ENCODE measurements at places on chromosomes 2 and 18.

- no peak for DNase-seq
These were observed 296.7 kb downstream of the METTL4 start for GRCh38 chr18:2274613-2275012.

DNA sequence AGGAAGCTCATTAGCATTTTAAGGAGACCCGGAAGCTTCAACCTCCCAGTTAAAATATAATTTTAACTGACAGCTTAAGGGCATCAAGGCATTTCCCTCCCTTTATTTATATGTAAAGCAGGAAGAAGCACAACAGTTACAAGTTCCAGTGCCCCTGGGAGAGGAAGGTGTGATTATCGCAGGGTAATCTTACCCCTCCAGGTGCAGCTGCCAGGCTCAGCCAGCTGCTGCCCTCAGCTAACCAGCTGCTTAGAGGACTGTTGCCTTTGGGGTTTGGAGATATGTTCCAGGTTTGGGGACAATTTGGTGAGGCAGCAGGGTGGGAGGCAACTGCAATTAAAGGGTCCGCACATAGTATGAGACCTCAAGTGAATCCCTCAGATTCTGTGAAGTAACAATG is 55.3 kb upstream of the SETBP1 start:
- no peak for DNase-seq

DNA sequence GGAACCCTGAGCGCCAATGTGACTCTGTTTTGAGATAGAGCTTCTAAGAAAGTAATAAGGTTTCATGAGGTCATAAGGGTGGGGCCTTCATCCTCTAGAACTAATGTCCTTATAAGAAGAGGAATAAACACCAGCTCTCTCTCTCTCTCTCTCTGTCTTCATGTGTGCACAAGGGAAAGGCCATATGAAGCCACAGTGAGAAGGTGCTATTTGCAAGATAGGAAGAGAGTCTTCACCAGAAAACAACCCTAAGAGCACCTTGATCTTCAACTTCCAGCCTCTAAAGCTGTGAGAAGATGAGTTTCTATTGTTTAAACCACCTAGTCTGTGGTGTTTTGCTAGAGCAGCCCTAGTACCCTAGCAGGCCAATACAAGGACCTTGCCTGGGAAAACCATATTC is 55.8 kb downstream of the DOCK10 start:
- no peak for DNase-seq

DNA sequence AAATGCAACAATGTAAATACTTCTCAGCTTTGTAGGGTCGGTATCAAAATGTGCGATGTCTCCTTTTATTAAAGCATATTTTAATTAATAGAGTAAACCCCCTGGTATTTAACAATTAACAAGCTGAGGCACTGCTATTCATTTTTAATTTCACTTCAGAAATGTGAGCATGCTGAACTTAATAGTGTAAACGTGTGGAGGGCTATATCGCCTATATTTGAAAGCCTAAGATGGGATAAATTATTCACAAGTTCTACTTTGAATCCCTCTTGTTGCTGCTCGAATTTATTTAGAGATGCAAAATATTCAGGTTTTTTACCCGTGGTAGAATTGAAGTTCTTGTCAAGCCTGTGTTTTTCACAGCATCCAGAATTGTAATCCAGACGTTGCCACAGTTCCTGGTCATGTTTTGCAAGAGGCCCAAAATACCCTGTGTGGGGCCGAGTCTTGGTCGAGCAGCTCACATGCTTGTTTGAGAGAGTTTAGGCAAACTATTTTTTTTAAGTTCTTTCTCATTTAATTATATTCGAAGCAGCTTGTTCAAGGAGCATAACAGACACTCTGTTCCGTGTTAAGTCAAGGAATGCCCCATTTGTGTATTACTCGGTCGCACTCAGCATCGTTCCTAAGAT is 2.5 kb downstream of the SALL3 start:
- DNase-seq = no peak

DNA sequence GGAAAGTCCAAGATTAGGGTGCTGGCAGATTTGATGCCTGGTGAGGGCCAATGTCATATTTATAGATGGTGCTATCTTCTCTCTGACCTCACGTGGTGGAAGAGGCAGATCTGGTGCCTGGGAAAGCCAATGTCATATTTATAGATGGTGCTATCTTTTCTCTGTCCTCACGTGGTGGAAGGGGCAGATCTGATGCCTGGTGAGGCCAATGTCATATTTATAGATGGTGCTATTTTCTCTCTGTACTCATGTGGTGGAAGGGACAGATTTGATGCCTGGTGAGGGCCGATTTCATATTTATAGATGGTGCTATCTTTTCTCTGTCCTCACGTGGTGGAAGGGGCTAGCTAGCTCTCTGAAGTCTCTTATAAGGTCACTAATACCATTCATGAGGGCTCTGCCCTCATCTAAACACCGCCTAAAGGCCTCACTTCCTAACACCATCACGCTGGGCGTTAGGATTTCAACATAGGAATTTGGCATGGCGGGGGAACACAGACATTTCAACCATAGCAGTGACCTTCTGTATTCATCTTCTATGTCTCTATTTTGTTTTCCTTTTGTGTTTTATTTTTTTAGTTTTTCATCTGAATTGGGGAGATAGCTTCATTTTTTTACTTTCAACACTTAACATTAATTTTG is 278.4 kb downstream of the SPAG16 start:
- no peak for DNase-seq

DNA sequence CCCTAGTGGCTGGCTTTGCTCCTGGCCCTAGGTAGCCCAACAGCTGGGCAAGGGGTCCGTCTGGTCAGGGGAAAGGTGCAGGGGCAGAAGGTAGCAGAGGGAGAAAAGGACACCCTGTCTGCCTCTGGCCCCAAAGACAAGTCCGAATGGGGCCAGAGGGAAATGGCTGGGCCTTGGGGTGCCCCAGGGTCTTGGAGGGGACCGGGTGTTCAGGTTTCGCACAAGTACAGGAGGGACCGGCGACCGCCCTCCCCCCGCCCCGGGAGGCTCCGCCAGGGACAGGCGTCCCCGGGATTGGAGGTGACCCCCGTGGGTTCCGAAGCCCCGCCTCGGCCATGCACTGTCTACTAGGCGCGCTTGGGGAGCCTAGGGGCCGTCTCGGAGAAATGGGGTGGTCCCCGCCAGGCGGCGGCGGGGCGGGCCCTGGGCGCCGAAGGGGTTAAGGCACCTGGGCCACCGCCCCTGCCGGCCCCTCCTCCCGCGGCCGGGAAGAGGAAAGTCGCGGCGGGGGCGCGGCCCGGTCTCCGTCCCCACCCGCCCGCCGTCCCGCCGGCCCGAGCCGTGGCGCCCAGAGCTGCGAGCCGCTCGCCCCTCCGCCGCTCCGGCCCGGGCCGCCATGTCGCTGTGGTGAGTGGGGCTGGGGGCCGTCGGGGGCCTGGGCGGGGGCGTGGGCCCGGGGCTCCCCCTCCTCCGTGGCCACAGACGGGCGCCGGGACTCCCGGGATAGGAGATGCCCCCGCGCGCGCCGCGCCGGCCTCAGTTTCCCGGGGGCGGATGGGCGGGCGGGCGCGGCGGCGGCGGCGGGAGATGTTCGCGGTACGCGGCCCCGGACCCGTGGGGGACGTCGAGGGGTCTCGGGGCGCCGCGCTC is at the start of gene B3GNT7:
Gene B3GNT7, plus strand, starts transcription at position 523 of the 870 bp plus-strand sequence. Its CDS starts 94 bp downstream, at position 617.
- DNase-seq = no peak

DNA sequence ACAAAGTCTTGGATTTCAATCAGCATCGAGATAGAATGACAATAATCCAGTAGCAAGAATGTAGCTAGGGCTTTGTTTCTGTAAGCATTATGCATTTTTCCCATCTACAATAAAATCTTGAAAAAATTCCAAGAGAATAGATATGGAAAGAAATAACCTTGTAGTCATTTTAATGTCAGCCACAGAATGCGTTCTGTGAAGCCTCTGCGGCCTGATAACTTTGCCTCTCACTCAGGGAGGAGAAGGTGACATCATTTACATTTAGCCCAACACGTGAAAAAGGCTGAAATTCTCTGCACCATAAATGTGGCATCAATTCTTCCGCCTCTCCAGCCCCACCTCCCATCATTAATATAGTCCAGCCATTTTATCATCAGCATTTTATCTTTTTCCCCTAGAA is 19.1 kb upstream of the DYNC1I2 start:
- no peak for DNase-seq

DNA sequence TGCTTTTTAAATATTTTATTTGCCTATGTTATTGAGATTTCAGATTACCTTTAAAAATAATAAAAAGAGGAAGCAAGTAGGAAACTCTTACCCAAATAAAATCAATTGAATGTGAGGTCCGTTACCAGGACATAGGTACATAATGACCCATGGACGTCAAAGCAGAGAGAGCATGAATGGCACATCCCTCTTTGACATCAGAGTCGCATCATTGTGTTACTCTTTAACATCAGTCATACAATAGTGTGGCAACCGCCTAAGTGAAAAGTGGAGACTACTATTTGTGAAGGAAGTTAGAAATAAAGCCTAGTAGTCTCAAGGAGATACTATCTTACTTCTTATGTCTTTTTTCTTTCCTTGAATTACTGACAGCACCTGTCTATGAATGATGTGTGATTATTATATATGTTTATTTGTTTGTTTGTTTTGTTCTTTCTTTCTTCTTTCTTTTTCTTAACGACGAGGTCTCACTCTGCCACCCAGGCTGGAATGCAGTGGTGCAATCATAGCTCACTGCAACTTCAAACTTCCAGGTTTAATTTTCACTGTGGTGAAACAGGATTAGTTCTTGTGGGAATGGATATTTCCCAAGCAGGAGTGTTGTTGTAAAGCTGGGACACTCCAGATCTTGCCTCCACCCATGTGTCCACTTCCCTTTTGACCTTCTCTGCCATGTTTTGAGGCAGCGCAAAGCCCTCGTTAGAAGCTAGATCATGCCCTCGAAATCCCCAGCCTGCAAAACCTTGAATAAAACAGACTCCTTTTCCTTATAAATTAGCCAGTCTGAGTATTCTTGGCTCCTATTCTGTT is 407.2 kb upstream of the NETO1 start:
- DNase-seq = no peak

DNA sequence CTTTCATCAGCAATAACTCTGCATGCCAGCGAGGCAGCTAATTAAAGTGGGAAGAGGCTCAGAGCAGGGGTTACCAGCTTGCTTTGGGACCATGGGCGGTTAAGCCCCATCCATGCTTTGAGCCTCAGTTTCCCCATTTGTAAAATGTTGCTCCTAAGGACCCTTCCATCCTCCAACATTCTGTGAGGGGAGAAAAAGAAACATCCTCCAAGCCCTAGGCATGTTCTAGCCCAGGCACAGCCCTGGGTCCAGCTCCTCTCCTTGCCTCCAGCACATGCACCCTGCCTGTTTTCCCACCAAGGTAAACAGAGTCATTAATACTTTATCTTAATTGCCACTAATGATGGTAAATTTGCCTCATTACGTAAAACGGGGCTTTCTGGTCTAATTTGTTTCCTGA is 113.3 kb upstream of the MYCN start:
- DNase-seq = no peak

DNA sequence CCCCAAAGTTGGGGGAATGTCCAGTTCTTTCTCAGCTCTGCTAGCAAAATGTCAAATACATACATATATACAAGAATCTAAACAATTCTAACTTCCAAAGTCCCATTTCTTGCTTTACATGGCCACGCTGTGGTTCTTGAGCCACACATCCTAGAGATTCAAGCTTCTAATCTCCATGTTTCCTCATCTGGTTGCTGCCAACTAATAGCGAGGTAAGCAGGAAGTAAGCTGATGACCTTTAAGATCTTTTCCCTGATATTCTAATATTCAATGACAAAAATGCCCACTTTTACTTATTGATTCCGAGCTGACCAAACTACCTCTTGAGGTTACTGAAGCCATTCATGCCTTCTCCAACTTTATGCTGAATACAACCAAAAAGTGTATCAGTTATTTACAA is 3.3 kb downstream of the VPS54 start:
- DNase-seq = no peak

DNA sequence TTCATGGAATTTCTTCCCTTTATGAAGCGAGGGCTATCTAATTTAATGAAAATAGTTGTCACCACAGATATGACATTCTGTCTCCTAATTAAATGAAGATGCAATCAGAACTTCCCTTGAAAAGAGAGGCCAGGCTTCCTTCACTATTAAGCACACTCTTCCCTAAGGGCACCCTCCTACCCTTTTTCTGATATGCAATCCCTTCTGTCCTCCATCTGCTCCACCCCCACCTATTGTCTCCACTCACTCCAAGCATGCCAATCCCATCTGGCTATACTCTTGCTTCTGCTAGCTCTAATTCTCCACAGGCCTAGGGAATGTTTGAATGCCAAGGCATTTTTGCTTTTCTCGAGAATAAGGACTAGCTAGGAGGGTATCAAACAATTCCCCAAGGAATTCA is 818.4 kb upstream of the FSHR start:
- no peak for DNase-seq
